DMS153 (cell line): ENCODE measurements at places on chromosomes 2 and 18.

- no peak for DNase-seq
Measured at GRCh38 chr18:25453556-25454269, 101.7 kb upstream of the ZNF521 start.

GRCh38 chr2:164061129-164061746 is 325.4 kb upstream of the FIGN start:
- no peak for DNase-seq

- no peak for DNase-seq
Measured at GRCh38 chr2:184727813-184728212, 129.5 kb downstream of the ZNF804A start.

DNA sequence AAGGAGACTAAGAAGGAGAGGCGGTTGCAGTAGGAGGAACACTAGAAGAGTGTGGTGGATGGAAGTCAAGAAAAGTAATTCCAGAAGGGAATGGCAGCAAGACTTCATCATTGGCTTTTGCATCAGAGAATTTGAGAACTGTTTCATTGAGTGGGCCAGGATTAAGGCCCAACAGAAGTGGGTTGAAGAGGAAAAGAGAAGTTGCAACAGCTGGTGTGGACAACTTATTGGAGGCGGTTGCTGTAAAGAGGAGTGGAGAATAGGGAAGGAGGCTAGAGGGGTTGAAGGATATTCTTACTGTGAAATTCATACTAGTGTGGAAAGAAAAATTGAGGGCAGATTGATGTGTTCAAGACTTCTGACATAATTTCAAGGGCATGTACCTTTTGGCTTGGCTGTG is 168.7 kb upstream of the FN1 start:
- DNase-seq = no peak

DNA sequence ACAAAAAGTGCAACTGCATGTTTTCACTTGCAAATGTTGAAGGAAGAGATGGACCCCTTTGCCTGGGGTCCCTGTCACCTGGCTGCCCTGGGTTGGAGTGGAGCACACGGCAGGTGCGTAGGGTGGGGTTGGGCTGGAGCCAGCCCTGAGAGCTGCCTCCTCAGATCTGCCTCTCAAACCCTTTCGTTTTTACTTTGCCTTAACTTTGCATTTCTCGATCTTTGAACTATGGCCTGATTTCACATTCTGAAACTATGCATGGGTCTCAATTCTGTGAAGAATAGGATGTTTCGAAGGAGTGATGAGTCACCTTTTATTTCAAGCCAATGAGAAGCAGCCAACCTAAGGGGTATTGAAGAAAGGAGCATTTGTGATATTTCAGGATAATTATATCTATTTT is 132.8 kb downstream of the ACOXL start:
- DNase-seq = no peak
